ENCODE measurements at places on chromosomes 7 and 10.

GRCh38 chr10:116744163-116744753 lies 1.9 kb upstream of the HSPA12A start:
- DNase-seq: no peak

GRCh38 chr10:21526860-21527597 lies 1.5 kb upstream of the SKIDA1 start:
- peak; percentile 82 for DNase-seq

DNA sequence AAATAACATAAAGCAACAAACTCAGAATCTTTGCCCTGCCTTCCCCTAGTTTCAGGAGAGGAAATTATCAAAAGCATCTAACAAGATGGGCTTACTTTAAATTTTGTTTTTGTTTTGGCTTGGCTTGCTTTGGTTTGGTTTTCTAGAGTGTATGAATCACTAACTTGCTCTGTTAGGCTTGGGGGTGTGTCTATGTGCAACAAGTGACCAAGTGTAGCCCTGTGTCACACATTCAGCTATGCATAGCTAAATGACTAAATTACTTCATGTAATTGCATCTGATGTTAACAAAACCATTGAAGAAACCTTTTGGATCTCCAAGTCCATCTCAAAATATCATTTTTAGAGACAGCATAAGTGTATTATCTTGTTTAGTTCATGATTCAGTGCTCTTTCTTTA lies 251.0 kb downstream of the TFEC start:
- DNase-seq: no peak

GRCh38 chr10:13684806-13685482 lies 98.2 kb downstream of the PRPF18 start:
- no peak for DNase-seq

DNA sequence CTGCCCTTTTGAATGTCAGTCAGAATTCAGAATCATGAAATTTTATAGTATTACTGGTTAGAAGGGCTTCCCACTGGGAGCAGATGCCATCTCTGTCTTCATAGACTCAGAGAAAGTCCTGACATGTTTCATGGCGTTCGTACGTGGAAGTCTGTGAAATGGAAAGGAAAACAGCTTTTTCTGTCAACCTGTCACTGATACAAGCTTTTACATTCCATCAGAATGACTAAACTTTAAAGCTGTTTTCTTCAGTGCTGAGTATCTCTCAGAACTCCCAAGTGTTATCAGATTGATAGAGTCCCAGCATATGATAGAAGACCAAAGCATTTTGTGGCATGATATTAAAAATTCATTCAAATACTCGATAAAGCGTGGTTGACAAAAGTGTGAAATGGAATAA lies 726.7 kb upstream of the GALNT17 start:
- no peak for DNase-seq
